ENCODE measurements at places on chromosomes 16 and 17.

DNA sequence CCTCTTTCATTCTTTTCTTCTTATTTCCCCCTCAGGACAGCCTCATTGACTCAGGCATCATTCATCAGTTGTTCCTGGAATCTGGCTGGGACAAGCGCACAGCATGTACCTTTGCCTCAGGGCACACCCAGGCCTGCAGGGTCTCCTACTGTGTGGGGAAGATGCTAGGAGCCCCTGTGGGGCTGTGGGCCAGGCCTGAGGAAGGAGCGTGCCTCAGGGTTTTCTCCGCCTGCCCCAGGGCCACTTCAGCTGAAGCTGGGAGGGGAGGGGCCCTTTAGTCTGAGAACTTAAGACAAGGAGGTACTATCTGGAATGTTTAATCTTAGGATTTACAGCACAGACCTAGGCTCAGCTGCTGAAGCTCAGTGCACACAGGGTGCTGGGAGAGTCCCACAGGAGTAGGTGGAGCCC lies 7.9 kb downstream of the ELMO3 start:
- no peak for DNase-seq

GRCh38 chr17:33220036-33220435 lies 73.1 kb downstream of the ASIC2 start:
- no peak for DNase-seq

GRCh38 chr17:72575542-72576233 lies 454.9 kb downstream of the SOX9 start:
- no peak for DNase-seq

GRCh38 chr17:46097497-46097896 lies 95.7 kb downstream of the KANSL1 start:
- no peak for DNase-seq

DNA sequence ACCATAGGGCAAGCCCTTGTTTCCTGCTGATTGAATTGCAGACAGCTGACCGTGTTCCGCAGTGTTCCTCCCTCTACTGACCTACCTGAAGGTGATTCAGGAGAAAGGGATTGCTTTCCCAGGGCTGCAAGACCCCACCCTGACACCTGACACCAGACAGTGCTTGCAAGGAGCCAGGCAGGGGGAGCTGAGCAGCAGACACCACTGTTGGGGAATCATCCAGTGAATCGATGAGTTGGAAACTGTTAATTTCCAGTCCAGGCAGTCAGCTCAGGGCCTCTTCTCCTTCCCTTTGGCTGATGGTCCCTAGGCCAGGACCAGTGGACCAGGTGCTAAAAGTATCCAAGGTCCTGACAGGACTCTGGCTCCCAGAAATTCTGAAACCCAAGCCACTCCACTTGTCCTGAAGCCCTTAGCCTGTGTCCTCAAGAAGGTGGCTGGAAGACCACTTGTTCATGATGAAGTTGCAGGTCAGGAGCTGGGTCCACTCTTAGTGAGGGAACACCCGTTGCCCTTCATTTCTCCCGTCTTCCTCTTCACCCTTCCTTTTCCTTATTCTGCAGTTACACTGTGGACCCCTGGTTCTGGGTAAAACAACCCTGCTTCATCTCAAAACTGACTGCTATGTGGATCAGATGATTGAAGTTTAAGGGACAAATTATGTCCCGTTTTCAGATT lies 9.5 kb upstream of the UNK start:
- no peak for DNase-seq

DNA sequence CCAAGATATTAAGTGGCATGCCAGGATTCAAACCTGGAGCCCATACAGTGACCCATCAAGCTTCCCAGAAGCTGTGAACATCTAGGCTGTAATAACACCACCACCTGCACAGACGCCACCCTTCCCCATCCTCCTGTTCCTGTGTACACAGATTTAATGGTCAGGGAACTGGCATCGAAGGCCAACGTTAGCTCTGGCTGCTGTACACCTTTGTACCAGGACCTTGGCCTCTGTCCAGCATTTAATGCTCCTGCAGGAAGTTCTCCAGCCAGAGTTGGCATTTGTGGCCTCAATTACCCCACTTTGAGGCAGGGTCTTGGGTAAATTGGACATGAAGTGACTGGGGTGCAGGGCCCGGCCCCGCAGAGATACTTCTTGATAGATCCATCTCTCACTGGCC lies 49.3 kb downstream of the SCNN1B start:
- no peak for DNase-seq

DNA sequence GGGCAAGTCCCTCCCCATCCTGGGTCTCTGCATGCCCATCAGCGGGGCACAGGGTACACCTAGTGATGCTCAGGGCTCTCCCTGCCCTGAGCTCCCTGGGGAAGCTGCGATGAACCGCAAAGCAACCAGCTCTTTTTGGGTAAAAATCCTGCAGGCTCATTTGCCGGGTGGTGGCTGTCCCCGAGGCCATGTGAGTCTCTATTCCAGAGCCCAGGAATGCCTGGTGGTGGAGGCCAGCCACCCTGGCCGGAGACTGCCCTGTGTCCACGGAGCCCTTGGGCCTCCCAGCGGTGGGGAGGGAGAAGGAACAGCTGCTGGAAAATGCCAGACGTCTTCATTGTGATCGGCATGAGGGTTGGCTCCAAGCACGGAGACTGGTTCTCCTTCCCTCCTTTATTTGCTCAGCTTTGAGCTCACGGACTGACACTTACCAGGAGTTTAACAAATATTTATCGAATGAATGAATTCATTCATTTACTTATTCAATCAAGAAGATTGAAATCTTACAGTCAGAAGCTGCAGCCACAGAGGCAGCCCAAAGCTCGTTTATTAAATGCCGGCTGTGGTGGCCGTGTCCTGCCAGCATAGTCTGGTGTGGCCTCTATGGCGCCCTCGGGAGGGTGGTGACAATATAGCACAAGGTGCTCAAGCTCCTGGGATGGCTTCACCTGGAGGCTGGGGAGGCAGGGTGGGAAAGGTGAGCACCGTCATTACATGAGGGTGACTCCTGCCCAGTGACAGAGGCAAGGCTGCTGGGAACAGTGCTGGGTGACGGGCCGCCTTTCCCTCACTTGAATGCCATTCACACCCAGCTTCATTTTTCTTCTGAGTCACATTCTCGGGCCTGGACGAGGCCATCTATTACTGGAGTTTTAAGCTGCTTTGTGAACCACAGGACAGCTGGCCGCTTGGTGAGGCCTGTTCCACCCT lies 31.1 kb upstream of the JPH3 start:
- DNase-seq: peak; percentile 63

GRCh38 chr16:67399218-67399733 lies 6.0 kb upstream of the TPPP3 start:
- DNase-seq: peak; percentile 34

DNA sequence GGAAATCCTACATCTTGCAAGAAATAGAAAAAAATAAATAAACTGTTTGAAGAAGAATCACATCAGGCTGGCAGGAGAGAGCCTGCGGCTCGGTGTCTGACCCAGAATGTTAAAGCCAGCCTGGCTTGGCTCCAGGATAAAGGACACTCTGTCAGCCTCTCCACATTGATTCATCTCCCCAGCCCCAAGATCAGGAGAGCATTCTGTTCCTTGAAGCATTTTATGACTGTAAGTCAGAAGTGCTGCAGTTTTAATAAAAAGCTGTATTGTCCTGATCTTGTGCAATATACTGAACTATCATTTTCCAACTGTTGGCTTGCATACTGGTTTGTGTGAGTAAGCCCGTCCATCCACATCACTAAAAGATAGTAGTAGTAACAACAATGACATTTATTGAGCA lies 426.6 kb downstream of the HAPSTR1 start:
- peak; percentile 97 for DNase-seq

DNA sequence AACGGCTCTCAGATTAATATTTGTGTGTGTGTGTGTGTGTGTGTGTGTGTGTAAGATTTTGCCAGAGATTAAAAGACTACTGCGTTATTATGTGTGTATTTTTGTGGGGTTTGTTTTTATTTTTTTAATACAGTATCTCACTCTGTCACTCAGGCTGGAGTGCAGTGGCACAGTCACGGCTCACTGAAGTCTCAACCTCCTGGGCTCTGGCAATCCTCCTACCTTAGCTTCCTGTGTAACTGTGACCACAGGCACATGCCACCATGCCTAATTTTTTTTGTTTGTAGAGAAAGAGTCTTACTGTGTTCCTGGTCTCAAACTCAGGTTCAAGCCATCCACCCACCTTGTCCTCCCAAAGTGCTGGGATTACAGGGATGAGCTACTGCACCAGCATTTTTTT lies 87.2 kb downstream of the CYB561 start:
- no peak for DNase-seq

DNA sequence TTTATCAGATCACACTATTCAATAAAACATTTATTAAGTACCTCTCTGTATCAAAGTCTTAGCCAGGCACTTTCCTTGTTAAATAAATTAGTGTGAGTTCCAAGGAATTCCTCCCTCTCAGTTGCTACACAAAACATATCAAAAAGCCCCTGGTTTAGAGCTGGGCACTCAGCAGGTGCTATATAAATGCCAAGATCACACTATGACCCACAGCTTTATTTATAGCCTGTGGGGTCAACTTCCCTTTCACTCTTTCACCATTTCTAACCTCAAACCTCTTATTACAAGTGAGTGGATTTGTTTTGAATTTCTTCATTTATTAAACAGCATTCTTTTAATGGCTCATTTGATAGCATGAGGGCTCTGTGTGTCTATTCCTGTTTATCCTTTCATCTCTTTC lies 112.6 kb upstream of the MPHOSPH6 start:
- no peak for DNase-seq

DNA sequence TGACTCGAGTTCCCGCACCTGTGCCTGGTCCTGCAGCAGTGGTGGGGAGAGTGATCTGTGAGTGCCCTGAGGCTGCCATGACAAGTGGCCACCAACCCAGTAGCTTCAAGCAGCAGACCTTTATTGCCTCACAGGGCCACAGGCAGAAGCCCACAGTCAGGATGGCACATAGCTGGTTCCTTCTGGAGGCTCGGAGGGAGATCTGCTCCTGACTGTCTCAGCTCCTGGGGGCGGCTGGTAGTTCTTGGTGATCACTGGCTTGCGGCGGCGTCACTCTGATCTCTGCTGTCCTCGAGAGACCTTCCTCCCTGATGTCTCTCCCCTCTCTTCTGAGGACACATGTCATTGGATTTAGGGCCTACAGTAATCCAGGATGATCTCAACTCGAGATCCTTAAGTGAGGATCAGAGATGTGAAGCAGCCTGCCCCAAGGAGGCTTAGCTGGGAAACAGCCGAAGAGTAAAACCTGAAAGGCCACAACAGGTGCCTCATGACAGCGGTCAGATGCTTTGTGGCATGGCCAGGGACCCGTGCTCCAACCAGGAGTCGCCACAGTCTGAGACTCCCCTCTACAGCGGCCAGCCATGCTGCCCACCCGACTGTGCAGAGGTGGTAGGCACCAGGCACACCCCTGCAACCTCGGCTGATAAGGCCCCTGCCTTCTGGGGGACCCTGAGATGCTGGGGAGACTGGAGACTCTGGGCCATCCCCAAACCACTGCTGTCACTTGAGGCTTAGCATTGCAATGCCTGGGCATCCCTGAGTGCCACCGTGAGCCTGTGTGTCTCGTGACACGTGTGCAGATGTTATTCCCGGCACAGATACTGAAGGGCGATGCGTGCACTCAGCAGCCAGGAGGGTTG lies 30.0 kb upstream of the SLC38A10 start:
- DNase-seq: no peak

DNA sequence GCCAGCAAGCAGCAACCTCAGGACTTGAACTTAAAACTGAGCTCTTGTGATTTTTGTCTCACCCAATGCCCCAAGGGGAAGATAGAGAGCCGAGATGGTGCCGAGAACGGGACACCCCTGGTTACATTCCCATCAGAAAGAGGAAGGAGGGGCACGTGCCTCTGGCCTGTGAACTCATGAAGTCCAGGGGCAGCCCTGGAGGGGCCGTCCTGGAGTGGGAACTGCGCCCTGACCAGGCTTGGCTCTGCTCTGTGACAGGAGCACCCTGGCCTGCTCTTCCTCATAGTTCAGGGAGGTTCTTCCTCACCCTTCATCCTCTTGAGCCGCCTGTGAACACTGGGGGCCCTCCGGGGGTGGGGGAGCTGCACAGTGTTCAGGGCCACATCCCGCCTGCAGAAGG lies 130.3 kb upstream of the FOXF1 start:
- no peak for DNase-seq

GRCh38 chr17:21425736-21426135 lies 49.6 kb downstream of the KCNJ12 start:
- no peak for DNase-seq

DNA sequence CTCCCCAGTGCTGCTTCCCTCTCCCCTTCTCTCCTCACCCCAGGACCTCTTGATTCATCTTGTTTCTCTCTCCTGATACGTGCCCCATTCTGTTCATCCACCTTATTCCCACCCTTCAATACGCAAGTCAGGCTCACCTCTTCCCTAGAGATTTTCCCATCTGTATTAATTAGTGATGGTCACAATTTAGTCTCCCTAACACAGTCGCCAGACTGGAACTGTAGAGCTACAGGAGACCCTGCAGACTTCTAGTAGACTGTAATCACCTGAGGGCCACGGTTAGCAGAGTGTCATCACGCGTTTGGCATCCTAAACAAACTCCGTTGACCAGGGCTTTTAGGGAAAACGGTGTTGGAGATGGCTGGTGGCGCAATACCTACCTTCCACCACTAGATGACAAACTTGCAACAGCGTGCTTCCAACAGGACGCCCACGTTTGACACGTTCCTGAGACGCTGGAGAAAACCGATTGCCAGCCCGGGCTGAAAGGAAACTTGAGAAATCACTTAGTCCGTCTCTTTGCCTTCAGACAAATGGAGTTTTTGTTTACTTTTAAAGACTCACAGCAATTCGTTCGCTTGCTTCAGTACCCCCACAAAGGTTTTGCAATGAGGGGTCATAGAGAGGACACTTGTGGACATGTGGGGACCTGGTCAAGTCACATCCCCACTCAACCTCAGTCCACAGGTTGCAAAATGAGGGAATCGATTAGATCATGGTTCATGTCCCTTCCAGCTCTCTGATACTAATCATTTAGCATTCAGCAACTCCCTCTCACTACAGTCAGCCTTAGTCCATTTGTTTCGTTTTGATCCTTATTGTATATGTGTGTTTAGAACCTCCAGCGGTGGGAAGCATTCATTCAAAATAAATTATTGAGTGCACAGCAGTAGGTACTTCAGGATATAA lies 20.6 kb downstream of the MYL4 start:
- DNase-seq: peak; percentile 92

GRCh38 chr16:59351305-59351903 lies 617.3 kb upstream of the GOT2 start:
- DNase-seq: no peak

- no peak for DNase-seq
These were observed 476.0 kb upstream of the ASIC2 start for GRCh38 chr17:33769066-33769465.

DNA sequence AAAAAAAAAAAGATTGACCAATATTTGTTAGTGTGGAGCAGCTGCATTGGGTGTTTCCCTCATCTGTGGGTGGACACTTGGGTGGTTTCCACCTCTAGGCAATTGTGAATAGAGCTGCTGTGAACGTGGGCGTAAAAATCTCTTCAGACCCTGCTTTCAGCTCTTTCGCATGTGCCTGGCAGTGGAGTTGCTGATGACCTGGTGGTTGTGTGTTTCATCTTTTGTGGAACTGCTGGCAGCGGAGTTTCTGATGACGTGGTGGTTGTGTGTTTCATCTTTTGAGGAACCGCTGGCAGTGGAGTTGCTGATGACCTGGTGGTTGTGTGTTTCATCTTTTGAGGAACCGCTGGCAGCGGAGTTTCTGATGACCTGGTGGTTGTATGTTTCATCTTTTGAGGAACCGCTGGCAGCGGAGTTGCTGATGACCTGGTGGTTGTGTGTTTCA lies 21.4 kb downstream of the ZC3H18 start:
- no peak for DNase-seq

GRCh38 chr16:8496364-8496763 lies 93.9 kb downstream of the TMEM114 start:
- DNase-seq: no peak

All from SK-MEL-5 (cell line).